ENCODE measurements at places on chromosomes 3 and 15.

DNA sequence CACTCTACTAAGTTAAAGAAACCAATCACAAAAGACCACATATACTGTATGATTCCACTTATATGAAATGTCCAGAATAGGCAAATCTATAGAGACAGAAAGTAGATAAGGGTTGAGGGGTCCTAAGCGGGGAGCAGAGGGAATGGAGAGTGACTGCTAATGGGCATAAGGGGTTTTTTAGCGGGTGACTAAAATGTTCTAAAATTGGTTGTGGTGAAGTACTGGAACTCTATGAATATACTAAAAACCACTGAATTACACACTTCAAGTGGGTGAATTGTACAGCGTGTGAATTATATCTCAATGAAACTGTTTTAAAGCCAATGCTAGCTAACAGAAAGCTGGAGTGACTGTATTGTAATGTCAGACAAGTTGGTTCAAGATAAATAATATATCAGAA lies 33.3 kb downstream of the KPNA1 start:
- no peaks in the 10 kb centered on the region for H3K27me3 ChIP-seq
- peaks cover 17% of the 10 kb centered on the region for H3K4me1 ChIP-seq
- no peak for DNase-seq
- H3K27ac ChIP-seq, result no peak overlapping the region

DNA sequence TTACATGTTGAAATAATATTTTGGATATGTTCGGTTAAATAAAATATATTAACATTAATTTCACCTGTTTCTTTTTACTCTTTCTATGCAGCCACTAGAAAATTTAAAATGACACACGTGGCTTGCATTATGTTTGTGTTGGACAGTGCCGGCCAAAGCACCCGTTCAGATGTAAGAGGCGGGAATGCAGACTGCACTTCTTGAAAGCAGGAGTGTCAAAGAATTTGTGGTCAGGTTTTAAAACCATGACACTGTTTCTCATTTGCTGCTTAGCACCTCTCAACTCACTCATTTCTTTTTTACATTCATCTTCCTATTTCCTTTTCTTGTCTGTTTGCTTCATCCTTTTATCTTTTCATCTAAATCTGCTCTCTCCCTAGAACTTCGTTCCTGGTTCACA lies 35.3 kb upstream of the MINAR1 start:
- H3K36me3 ChIP-seq, result no peaks in the 10 kb centered on the region
- peaks cover 7% of the 10 kb centered on the region for H3K4me1 ChIP-seq
- no peak overlapping the region for H3K4me3 ChIP-seq
- DNase-seq, result no peak
- no peak overlapping the region for H3K27ac ChIP-seq

GRCh38 chr3:159950156-159950898 lies 38.3 kb upstream of the IL12A start:
- no peaks in the 10 kb centered on the region for H3K4me1 ChIP-seq
- H3K4me3 ChIP-seq, result no peak overlapping the region
- no peak for DNase-seq
- H3K27ac ChIP-seq, result no peak overlapping the region

DNA sequence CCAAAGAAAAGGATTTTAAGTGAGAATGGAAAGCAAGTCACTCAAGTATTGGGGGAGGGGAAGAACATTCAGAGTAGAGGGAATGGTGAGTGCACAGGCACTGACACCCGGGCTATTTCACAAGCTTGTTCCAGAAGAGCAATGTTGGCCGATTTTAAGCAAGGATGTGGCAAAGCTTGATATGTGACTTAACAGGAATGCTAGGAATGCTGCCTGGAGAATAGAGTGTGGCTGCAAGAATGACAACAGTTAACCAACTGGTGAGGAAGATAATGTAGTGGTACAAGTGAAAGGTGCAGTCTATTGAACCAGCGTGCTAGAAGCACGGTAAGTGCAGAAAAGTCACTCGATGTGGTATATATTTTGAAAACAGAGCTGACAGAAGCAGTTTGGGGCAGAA lies 6.2 kb upstream of the CCDC80 start:
- no peaks in the 10 kb centered on the region for H3K36me3 ChIP-seq
- peaks cover 10% of the 10 kb centered on the region for H3K4me1 ChIP-seq
- no peak overlapping the region for H3K27ac ChIP-seq
- DNase-seq, result no peak
- H3K4me3 ChIP-seq, result no peak overlapping the region

DNA sequence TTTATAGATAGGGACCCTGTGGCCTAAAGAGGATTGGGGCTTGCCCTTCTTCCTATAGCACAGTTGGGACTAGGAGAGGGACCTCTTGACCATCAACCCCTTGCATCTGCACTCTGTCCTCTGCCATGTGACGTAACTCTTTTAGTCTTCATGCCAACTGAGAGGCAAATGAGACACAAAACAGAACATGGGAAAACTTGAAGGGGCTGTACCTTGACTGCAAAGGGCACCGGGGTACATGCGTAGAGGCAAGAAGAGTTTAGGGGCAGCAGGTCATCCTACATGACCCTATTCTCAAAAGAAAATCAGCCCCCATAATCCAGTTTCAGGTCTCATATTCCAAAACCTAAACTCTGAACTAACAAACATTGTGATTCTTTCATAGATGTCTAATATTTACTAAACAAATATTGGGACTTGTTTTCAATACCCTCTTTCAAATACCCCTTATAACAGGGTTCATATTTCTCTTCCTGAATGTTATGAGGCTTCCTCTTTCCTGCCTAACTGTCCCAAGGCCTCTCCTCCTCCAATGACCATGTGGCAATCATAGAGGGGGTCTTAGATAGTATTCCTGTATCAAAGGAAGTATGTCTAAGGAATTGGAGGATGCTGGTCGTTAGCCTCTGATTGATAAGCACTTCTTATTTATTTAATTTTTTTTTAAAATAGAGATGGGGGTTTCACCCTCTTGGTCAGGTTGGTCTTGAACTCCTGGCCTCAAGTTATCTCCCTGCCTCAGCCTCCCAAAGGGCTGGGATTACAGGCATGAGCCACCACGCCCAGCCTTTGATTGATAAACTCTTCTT lies 20.6 kb downstream of the ACKR2 start:
- H3K36me3 ChIP-seq, result no peaks in the 10 kb centered on the region
- no peak overlapping the region for H3K4me3 ChIP-seq
- no peak for DNase-seq
- H3K27ac ChIP-seq, result no peak overlapping the region
- H3K27me3 ChIP-seq, result no peaks in the 10 kb centered on the region

DNA sequence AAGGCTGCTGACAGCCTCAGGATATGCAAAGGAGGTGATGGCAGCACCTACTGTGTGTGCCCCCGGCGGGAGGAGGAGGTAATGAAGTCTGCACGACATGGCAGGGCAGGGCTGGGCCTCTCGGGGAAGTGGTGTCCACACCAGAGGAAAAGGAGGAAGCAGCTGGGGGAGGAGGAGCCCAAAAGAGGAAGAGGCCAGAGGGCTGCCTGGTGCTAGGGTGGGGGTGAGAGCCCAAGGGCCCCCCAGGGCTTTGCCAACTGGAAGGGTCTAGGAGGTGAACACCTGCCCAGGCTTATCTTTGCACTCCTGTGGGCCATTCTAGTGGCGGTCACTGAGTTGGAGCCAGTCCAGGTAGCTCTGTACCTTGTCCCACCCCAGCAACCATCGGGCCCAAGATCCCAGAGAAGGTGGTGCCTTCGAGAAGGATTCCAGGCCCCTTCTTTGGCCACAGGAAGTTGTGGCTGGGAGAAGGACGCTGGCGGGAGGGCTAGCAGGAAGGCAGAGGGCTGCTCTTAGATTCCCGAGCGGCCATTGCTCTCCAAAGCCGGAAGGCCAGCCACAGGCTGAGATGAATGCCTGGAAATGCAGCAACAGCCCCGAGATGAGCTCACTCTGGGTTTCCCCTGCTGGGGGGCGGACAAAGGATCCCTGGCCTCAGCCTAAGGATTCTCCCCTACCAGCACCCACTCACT lies 7.0 kb downstream of the GNAI2 start:
- DNase-seq, result no peak
- H3K27me3 ChIP-seq, result no peaks in the 10 kb centered on the region
- H3K27ac ChIP-seq, result peak overlapping the region; percentile 68
- peak overlapping the region; percentile 3 for H3K4me3 ChIP-seq
- no peaks in the 10 kb centered on the region for H3K36me3 ChIP-seq
- peaks cover 100% of the 10 kb centered on the region for H3K4me1 ChIP-seq

GRCh38 chr3:23288286-23288685 lies 85.2 kb downstream of the UBE2E2 start:
- DNase-seq, result no peak
- H3K27ac ChIP-seq, result no peak overlapping the region

- H3K4me3 ChIP-seq, result no peak overlapping the region
- H3K36me3 ChIP-seq, result no peaks in the 10 kb centered on the region
- H3K27me3 ChIP-seq, result no peaks in the 10 kb centered on the region
- peaks cover 14% of the 10 kb centered on the region for H3K4me1 ChIP-seq
- H3K27ac ChIP-seq, result no peak overlapping the region
These were observed 194.0 kb downstream of the TNIK start for GRCh38 chr3:171266034-171266739.

DNA sequence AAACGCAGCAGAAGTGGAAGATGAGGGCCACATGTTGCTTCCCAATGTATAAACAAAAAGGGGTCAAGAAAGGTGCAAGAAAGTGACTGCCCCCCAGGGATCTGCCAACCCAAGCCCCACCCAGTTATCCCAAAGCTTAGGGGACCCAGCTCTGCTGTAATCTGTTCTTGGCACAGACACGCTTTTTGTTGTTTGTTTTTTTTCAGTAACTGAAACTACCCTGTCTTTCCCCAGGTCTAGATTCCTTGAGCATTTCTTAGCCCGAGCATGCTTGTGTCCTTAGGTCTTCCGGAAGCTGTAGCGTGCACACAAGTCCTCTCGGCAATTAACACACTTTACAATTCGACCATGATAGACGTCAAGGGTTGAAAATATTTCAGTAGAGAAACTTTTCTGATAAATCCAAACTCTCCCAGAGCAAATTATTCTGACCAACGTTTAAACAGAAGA lies 8.5 kb upstream of the PPARG start:
- DNase-seq, result no peak
- H3K36me3 ChIP-seq, result no peaks in the 10 kb centered on the region
- no peaks in the 10 kb centered on the region for H3K4me1 ChIP-seq
- no peaks in the 10 kb centered on the region for H3K27me3 ChIP-seq
- H3K4me3 ChIP-seq, result no peak overlapping the region

DNA sequence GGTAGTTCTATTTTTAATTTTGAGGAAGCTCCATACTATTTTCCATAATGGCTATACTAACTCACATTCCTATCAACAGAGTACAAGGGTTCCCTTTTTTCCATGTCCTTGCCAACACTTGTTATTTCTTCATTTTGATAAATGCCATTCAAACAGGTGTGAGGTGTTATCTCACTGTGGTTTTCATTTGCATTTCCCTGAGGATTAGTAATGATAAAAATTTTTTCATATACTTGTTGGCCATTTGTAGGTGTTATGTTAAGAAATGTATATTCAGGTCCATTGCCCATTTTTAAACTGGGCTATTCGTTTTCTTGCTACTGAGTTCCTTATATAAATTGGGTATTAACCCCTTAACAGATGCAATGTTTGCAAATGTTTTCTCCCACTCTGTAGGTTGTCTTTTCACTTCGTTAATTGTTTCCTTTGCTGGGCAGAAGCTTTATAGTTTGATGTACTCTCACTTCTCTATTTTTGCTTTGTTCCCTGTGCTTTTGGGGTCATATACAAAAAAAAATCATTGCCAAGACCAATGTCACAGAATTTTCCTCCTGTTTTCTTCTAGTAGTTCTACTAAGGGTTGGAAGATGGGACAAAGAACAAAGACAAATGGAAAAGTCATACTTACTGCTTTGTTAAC lies 11.0 kb upstream of the VPS39 start:
- peaks cover 45% of the 10 kb centered on the region for H3K36me3 ChIP-seq
- H3K27ac ChIP-seq, result no peak overlapping the region
- H3K27me3 ChIP-seq, result no peaks in the 10 kb centered on the region

- peaks cover 24% of the 10 kb centered on the region for H3K4me1 ChIP-seq
- no peaks in the 10 kb centered on the region for H3K27me3 ChIP-seq
- H3K4me3 ChIP-seq, result no peak overlapping the region
- H3K36me3 ChIP-seq, result no peaks in the 10 kb centered on the region
- no peak for DNase-seq
- no peak overlapping the region for H3K27ac ChIP-seq
These were observed 53.9 kb downstream of the SLMAP start for GRCh38 chr3:57810048-57810447.

GRCh38 chr3:131975047-131975446 lies 59.8 kb downstream of the CPNE4 start:
- no peaks in the 10 kb centered on the region for H3K27me3 ChIP-seq
- H3K36me3 ChIP-seq, result no peaks in the 10 kb centered on the region
- H3K27ac ChIP-seq, result no peak overlapping the region
- H3K4me1 ChIP-seq, result no peaks in the 10 kb centered on the region
- H3K4me3 ChIP-seq, result no peak overlapping the region

DNA sequence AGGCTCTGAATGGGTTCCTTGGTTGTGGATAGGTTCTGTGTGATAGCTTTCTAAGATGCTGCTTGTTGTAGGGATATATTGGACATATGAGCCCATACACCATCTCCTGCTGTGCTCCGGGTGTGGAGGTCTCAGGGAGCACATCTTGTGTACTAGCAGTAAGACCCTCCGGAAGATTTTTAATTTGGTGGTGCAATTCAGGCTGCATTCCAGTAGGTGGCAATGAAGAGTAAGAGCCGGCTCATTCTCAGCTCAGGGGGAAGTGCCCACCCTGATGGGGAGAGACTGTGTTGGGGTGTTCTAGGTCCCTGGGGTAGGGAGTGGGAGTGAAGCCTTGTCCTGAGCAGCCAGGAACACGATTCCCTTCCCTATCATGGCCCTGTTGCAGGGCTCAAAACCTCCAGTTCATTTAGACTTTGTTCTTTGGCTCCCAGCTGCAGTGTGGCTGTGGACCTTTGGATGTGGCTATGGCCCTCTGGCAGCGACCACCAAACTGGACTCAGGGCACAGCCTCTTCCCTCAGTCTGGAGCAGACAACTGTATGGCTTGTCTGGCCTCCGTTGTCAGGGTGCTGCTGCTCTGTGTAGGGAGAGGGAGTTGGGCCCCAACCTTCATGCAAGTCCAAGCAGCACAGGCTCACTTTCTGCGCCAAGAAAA lies 104.7 kb downstream of the UNC13C start:
- H3K4me1 ChIP-seq, result no peaks in the 10 kb centered on the region
- no peak overlapping the region for H3K4me3 ChIP-seq
- no peak for DNase-seq
- H3K27me3 ChIP-seq, result no peaks in the 10 kb centered on the region
- H3K27ac ChIP-seq, result no peak overlapping the region
